ENCODE measurements at places on chromosomes 7 and 10.

DNA sequence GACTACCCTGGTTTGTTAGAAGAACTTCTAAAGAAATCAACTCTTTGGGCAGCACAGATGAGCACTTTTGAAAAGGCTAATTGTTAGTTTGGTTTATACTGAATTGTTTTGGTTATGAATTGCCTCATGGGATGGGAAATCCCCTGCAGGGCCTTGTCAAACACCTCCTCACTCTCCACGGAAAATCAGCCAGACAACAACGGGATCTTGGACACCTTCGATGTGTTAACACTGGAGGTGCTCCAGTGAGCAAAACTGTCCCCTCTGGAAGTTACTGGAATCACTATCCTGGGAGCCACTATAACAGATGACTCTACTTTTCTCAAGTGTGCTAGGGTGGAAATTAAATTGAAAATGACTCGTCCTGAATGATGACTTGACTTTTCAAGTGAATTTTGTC lies 38.7 kb downstream of the CDK6 start:
- DNase-seq: no peak
- no peaks in the 10 kb centered on the region for H3K27me3 ChIP-seq
- H3K27ac ChIP-seq: no peak overlapping the region
- H3K36me3 ChIP-seq: no peaks in the 10 kb centered on the region
- H3K4me1 ChIP-seq: no peaks in the 10 kb centered on the region
- no peak overlapping the region for H3K4me3 ChIP-seq

DNA sequence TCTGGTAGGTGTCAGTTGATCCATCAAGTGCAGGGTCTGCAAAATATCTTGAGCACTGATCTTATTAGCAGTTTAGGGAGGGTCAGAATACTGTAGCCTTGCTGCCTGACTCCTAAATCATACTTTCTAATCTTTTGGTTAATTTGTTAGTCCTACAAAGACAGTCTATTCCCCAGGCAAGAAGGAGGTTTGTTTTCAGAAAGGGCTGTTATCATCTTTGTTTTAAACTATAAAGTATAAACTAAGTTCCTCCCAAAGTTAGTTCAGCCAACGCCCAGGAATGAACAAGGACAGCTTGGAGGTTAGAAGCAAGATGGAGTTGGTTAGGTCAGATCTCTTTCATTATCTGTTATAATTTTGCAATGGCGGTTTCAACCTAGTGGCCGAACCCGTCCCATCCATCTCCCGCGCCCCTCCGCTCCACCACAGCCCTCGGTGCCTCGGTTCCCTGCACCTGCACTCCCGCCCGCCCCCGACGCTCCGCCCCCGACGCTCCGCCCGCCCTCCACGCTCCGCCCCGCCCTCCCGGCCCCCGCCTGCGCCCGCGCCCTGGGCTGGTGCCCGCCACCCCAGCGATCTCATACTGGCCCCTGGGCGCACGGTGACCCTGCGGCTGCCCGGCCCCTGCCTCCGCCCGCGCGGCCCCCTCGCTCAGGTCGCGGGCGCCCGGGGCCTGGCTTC lies at the start of gene ADCK2:
ADCK2 (plus strand) TSS at position 564 of the 681 bp plus-strand sequence. CDS start 386 bp downstream, outside the sequence.
- no peaks in the 10 kb centered on the region for H3K27me3 ChIP-seq
- peak within 1 kb of the TSS; percentile 80 for H3K27ac ChIP-seq
- H3K4me1 ChIP-seq: peaks cover 11% of the 10 kb centered on the region
- peaks cover 4% of the 10 kb centered on the region for H3K36me3 ChIP-seq
- DNase-seq: no peak

- peaks cover 14% of the 10 kb centered on the region for H3K27me3 ChIP-seq
- H3K36me3 ChIP-seq: peaks cover 3% of the 10 kb centered on the region
- no peak overlapping the region for H3K27ac ChIP-seq
Measured at GRCh38 chr10:1434202-1434601, 303.1 kb downstream of the ADARB2 start.

GRCh38 chr7:149615690-149616270 lies 118.2 kb upstream of the ZNF746 start:
- peaks cover 41% of the 10 kb centered on the region for H3K36me3 ChIP-seq
- H3K4me1 ChIP-seq: no peaks in the 10 kb centered on the region
- no peak for DNase-seq

- no peaks in the 10 kb centered on the region for H3K36me3 ChIP-seq
- no peak for DNase-seq
- no peak overlapping the region for H3K4me3 ChIP-seq
- no peaks in the 10 kb centered on the region for H3K27me3 ChIP-seq
Measured at GRCh38 chr10:109115179-109115578, 808.1 kb downstream of the XPNPEP1 start.

DNA sequence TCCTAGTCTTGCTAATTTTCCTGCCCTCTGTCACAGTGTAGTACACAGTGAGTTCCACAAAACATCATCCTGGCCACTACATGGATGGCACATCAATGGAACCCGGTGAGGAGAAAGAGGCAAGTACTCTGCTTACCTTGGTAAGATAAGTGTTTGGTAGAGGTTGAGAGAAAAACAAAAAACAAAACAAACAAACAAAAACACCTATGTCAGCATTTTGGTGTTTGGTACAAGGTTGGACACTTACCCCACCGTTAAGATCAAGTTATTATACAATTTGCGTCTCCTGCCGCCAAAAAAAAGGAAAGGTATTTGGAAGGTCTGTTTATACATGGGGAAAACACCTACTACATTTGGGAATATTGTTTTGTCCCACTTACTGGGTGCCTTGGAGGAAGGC lies 72.7 kb downstream of the ZNF248 start:
- no peaks in the 10 kb centered on the region for H3K36me3 ChIP-seq
- no peaks in the 10 kb centered on the region for H3K4me1 ChIP-seq
- H3K27me3 ChIP-seq: no peaks in the 10 kb centered on the region
- DNase-seq: no peak

GRCh38 chr10:119222537-119222936 lies 15.2 kb downstream of the GRK5 start:
- no peaks in the 10 kb centered on the region for H3K36me3 ChIP-seq
- H3K27ac ChIP-seq: peak overlapping the region; percentile 91
- no peaks in the 10 kb centered on the region for H3K27me3 ChIP-seq
- H3K4me1 ChIP-seq: peaks cover 39% of the 10 kb centered on the region
- peak overlapping the region; percentile 53 for H3K4me3 ChIP-seq

GRCh38 chr10:84567133-84567532 lies 238.7 kb downstream of the CCSER2 start:
- no peaks in the 10 kb centered on the region for H3K36me3 ChIP-seq
- peaks cover 5% of the 10 kb centered on the region for H3K4me1 ChIP-seq
- no peak for DNase-seq
- H3K4me3 ChIP-seq: no peak overlapping the region
